Activated CD4-positive, alpha-beta T cell treated with anti-CD3 and anti-CD28 coated beads, Interleukin-2, amount 10 ng/mL, durations not matched to agents 7 days and 5 days (primary cell): ENCODE measurements at places on chromosomes 3 and 15. TPM values are rescaled to one million over a fixed set of nuclear protein-coding genes. Genes with fewer than 3 reads are reported as not detected.
A peak's percentile ranks its signal among the peaks of the same experiment; 100 is the strongest.

The C3orf22 gene
- not detected for total RNA-seq

The RETNLB gene
- total RNA-seq = not detected

The FGF7 gene
- not detected for total RNA-seq

DNA sequence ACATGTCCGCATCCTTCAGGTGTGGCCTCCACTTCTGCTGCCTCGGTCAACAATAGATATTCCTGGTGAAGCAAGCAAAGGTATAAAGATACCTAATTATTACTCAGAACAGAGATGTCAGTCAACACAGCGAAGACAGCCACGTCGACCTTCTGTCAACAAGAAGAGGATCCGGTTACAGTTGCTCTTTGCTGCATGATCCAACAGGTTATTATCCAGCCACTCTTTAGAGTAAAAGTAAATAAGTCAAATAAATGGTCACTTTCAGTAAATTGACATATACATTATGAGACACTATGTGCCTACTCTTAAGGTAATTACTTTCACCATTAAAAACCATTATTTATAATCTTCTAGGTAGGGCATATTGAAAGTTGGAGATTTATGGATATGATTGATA is 356.8 kb upstream of the ATP11B start:
- no peaks in the 10 kb centered on the region for H3K4me1 ChIP-seq
- no peaks in the 10 kb centered on the region for H3K36me3 ChIP-seq
- DNase-seq = no peak
- H3K4me3 ChIP-seq = no peak overlapping the region
- no peaks in the 10 kb centered on the region for H3K27me3 ChIP-seq

DNA sequence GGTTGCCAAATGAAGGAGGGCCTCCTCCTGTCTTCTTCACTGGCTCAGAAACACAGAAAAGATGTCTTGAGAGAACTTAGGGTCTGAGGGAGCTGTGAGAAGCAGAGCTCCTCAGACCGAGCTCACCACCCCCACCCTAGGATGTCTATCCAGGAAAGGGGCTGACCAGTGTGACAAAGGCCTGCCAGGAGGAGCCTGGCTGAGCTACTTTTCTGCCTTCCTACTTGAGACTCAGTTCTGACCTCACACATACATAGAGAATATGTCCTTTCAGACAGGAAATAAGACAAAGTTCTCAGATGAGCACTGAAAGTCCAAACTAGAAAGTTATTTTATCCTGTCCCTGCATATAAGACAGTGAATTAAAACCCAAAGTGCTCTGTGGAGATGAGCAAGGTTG is 54.5 kb downstream of the KIF9 start:
- H3K27me3 ChIP-seq = no peaks in the 10 kb centered on the region
- H3K4me3 ChIP-seq = no peak overlapping the region
- H3K4me1 ChIP-seq = no peaks in the 10 kb centered on the region
- no peak for DNase-seq
- H3K36me3 ChIP-seq = no peaks in the 10 kb centered on the region

GRCh38 chr3:61780016-61780415 is 218.6 kb downstream of the PTPRG start:
- H3K27ac ChIP-seq = no peak overlapping the region
- H3K4me3 ChIP-seq = no peak overlapping the region
- no peak for DNase-seq
- H3K27me3 ChIP-seq = no peaks in the 10 kb centered on the region

DNA sequence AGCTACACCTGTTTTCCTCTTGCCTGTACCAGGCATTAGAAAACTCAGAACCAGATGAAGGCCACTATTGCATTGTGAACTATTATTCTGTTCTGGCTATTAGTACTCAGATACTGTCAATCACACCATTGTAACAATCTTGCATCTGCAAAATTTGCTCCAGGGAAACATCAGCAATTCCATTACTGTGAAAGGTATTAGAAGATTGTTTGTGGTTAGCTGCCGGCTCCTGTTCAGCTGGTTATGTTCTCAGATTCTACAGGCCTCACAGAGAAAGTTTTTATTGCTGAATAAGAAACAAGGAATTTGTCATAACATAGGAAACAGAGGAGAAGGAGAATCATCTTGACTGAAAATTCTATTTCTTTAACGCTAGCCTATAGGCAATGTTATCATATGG is 179.9 kb downstream of the PLOD2 start:
- H3K27ac ChIP-seq = no peak overlapping the region
- no peak overlapping the region for H3K4me3 ChIP-seq
- no peaks in the 10 kb centered on the region for H3K36me3 ChIP-seq
- H3K27me3 ChIP-seq = no peaks in the 10 kb centered on the region
- no peak for DNase-seq
- H3K4me1 ChIP-seq = no peaks in the 10 kb centered on the region

DNA sequence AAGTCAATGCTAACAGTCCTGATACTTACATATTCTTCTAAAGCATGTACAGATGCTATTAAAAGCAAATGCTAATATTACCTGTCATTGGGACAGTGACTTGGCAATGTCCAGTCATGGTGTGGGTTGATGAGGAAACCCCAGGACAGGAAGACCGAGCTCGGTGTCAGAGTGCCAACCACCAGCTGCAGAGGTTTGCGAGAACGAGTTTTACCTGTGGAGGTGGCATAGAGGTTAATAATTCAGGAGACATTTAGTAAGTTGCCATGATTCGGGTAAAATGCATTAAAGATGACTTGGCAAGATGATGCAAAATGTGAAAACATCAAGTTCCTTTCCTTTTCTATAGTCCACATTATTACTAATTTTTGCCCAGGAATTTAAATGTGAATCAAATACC is 94.5 kb downstream of the ABI3BP start:
- H3K27ac ChIP-seq = no peak overlapping the region
- no peaks in the 10 kb centered on the region for H3K36me3 ChIP-seq
- H3K27me3 ChIP-seq = peaks cover 7% of the 10 kb centered on the region
- H3K4me1 ChIP-seq = peaks cover 9% of the 10 kb centered on the region

GRCh38 chr3:67090474-67090873 is 92.4 kb downstream of the KBTBD8 start:
- H3K27me3 ChIP-seq = peaks cover 21% of the 10 kb centered on the region
- DNase-seq = no peak
- H3K27ac ChIP-seq = no peak overlapping the region
- H3K4me3 ChIP-seq = no peak overlapping the region

DNA sequence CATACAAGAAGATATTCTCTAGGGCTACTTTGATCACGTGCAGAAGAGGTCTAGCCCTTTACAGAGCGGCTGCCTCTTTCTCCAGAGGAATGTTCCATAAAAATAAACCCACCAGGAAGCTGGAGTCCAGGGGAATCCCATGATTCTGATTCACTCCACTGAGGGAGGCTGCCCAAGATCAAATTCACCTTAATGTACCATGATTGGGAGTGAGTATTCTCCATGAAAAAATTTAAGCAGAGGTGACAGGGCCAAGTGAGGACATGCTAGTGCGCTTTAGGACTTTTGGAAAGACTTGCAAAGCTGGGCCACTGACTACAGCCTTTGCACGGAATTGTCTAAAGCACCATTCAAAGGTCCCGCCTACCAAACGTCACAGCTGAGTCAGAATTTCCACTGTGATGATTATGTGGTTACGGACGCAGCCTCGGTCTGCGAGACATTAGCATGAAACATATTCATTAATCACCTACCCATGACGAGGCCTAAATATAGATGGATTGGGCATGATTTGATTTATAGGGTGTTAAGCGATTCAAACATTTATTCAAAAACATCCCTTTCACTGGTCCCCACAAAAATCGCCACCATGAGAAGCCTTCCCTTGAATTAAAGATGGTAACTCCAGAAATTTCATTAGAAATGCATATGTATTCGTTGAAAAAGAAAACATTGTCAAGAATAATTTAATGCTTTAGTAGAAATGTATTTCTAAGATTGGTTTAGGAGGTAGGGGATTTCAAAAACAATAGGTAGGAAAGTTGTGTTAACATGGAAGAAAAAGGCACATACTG is 152.6 kb downstream of the GREM1 start:
- H3K27ac ChIP-seq = no peak overlapping the region
- H3K36me3 ChIP-seq = no peaks in the 10 kb centered on the region
- H3K27me3 ChIP-seq = no peaks in the 10 kb centered on the region
- no peak for DNase-seq
- H3K4me1 ChIP-seq = no peaks in the 10 kb centered on the region

GRCh38 chr3:65342084-65342683 is 654.4 kb upstream of the ADAMTS9 start:
- no peaks in the 10 kb centered on the region for H3K36me3 ChIP-seq
- peak; percentile 16 for DNase-seq
- no peaks in the 10 kb centered on the region for H3K4me1 ChIP-seq
- H3K27ac ChIP-seq = no peak overlapping the region

DNA sequence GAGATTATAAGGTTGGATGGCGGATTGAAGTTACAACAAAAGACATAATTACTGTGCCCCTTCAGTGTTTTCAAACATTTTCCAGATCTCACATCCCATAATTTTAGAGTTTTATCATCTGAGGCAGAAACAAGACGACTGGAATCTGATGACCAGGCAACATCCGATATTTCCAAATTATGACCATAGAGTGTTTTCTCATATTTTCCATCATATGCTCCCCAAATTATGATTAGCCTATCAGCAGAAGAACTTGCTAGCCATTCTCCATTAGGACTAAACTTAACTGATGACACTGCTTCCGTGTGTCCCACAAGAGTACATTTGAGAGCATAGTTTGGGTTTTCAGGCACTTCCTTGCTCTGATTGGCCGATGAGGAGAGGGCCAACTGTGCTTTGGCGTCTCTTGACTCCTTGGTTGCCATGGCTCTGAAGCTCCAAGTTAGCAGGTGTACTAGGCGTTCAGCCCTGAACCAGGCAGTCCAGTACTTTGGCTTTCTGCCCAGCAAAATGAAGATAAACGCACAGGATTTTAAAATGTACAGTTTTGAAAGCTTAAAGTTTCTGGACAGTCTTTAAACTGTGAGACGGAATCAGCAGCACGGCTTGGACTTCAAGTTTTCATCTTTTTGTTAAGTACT is 638 bp downstream of the WDR5B start:
- peak; percentile 68 for DNase-seq
- H3K36me3 ChIP-seq = peaks cover 35% of the 10 kb centered on the region
- H3K4me1 ChIP-seq = peaks cover 42% of the 10 kb centered on the region
- H3K4me3 ChIP-seq = peak overlapping the region; percentile 87
- peak overlapping the region; percentile 98 for H3K27ac ChIP-seq
